ENCODE measurements at places on chromosomes 4 and X. TPM values are rescaled to one million over a fixed set of nuclear protein-coding genes. Genes with fewer than 3 reads are reported as not detected.

DNA sequence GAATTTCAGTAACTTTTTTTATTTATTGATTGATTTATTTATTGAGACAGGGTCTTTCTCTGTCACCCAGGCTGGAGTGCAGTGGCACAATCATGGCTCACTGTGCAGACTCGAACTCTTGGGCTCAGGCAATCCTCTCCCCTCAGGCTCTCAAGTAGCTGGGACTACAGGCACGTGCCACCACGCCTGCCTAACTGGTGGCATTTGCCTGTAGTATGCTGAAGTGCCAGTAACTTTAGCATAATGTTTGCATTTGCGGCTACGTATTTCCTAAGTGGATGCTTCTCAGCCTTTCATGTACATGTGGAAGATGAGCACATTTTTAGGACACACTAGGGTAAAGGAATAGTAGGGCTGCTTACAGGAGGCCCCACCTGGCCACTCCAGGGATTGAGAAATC is 45.3 kb upstream of the ATXN3L start:
- H3K27ac ChIP-seq, result no peak overlapping the region
- no peaks in the 10 kb centered on the region for H3K27me3 ChIP-seq
- H3K4me3 ChIP-seq, result no peak overlapping the region

DNA sequence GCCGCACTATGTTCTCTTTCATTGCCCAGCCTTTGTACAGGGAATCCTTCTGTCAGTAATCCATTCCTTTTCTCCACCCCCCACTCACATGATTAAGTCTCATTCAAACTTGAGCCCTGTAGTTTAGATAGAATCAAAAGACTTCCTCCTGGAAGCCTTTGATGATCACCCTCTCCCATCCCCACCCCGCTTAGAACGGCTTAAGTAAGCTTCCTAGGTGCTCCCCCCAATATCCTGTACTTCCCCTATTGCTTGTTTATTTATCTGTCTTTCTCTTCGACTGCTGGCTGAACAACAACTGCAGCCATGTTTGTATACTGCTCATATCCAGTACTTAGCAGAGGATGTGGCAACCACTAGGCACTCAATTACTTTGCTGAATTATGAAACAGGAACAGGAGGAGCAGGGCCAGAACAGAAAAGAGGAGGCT is 38.5 kb upstream of the GPC3 start:
- no peak overlapping the region for H3K27ac ChIP-seq
- H3K4me1 ChIP-seq, result peaks cover 4% of the 10 kb centered on the region
- DNase-seq, result no peak
- H3K36me3 ChIP-seq, result no peaks in the 10 kb centered on the region
- H3K4me3 ChIP-seq, result no peak overlapping the region
- no peaks in the 10 kb centered on the region for H3K27me3 ChIP-seq

- peaks cover 69% of the 10 kb centered on the region for H3K4me1 ChIP-seq
- peaks cover 10% of the 10 kb centered on the region for H3K36me3 ChIP-seq
- DNase-seq, result peak; percentile 55
Measured at GRCh38 chr4:121154103-121154515, 10.0 kb downstream of the TNIP3 start.

DNA sequence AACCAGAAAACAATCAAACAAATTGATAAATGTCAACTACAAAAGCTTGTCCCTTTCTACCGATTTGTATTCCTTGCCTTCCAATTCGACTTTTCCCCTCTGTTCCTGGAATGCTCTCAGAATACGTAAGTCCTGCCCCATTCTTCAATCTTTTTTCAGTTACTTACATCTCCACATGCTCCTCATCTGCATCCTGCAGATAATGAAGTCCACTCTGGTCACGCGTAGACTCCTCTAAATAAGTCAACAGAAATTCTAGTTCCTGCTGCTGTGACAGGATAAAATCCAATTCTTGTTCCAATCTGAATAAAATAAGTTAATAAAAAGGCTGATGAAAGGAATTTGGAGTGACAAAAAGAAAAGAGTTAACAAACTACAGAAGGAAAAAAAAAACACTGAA is 34.4 kb upstream of the RBM41 start:
- no peaks in the 10 kb centered on the region for H3K36me3 ChIP-seq
- no peak for DNase-seq
- H3K4me1 ChIP-seq, result no peaks in the 10 kb centered on the region
- no peak overlapping the region for H3K4me3 ChIP-seq
- no peak overlapping the region for H3K27ac ChIP-seq

DNA sequence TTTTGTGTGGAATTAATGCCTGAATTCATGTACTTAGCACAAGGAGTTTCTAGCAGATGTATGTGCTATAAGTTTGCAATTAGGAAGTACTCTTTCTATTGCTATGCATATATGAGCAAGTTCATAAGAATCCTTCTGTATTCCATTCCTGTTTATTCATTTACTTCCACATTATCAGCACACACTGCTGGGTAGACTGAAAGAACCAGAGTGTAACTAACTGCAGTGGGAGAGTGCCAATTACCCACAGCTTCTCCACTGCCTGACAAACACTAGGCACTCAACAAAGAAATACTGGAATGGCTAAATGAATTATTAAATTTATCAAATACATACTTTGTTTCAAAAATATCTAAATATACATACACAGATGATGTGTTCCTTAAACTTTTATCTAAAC is 219.6 kb downstream of the CAMK2D start:
- no peak overlapping the region for H3K27ac ChIP-seq
- peaks cover 29% of the 10 kb centered on the region for H3K4me1 ChIP-seq
- no peaks in the 10 kb centered on the region for H3K27me3 ChIP-seq
- DNase-seq, result no peak

DNA sequence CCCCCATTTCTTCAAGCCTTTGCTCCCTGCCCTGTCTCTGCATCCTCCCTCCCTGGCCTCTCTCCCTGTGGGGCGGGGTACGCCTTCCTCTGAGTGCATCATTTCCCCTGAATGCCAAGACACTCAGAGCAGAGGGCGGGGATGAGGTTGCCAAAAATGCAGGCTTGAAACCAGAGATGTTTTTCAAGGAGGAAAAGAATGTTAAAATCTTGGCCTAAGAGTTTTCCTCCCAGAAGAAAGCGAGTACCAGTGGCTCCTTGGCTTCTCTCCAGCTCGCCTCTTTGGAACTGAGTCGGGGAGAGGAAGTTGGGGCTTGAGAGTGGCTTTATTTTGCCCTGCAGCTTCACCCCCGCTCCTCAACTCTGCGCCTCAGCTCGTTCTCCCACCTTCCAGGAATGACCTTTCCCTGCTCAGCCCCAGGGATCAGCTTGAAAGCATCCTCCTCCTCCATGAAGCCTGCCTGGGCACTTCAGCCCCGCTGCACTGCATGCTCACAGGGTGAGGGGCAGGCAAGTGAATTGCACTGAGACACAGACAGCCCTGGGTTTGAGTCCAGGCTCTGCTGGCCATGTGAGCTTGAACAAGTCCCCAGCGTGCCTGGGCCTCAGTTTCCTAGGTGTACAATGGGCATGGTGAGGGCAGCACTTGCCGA is 57.5 kb upstream of the SORCS2 start:
- H3K27ac ChIP-seq, result no peak overlapping the region
- H3K27me3 ChIP-seq, result peaks cover 3% of the 10 kb centered on the region
- no peaks in the 10 kb centered on the region for H3K36me3 ChIP-seq
- H3K4me1 ChIP-seq, result peaks cover 3% of the 10 kb centered on the region
- DNase-seq, result no peak

- no peak overlapping the region for H3K27ac ChIP-seq
- H3K27me3 ChIP-seq, result no peaks in the 10 kb centered on the region
- H3K4me3 ChIP-seq, result no peak overlapping the region
- peak; percentile 62 for DNase-seq
- H3K4me1 ChIP-seq, result peaks cover 6% of the 10 kb centered on the region
Measured at GRCh38 chr4:70559211-70559830, 32.7 kb upstream of the AMBN start.

GRCh38 chrX:46571423-46572339 is 1.9 kb upstream of the CHST7 start:
- H3K36me3 ChIP-seq, result no peaks in the 10 kb centered on the region
- peaks cover 31% of the 10 kb centered on the region for H3K4me1 ChIP-seq
- H3K27ac ChIP-seq, result peak overlapping the region; percentile 91
- peak overlapping the region; percentile 75 for H3K4me3 ChIP-seq
- peaks cover 3% of the 10 kb centered on the region for H3K27me3 ChIP-seq

- no peak for DNase-seq
- H3K4me1 ChIP-seq, result no peaks in the 10 kb centered on the region
- H3K27me3 ChIP-seq, result no peaks in the 10 kb centered on the region
- no peaks in the 10 kb centered on the region for H3K36me3 ChIP-seq
- no peak overlapping the region for H3K4me3 ChIP-seq
Measured at GRCh38 chrX:123215397-123216089, 31.5 kb downstream of the GRIA3 start.

- no peaks in the 10 kb centered on the region for H3K36me3 ChIP-seq
- peak overlapping the region; percentile 61 for H3K4me3 ChIP-seq
- peaks cover 18% of the 10 kb centered on the region for H3K4me1 ChIP-seq
- H3K27ac ChIP-seq, result no peak overlapping the region
Measured at GRCh38 chrX:1205681-1206611, 6.5 kb downstream of the CRLF2 start.

GRCh38 chrX:114097427-114097826 is 486.5 kb upstream of the HTR2C start:
- H3K27me3 ChIP-seq, result no peaks in the 10 kb centered on the region
- no peaks in the 10 kb centered on the region for H3K36me3 ChIP-seq
- H3K27ac ChIP-seq, result no peak overlapping the region
- no peaks in the 10 kb centered on the region for H3K4me1 ChIP-seq
- H3K4me3 ChIP-seq, result no peak overlapping the region

DNA sequence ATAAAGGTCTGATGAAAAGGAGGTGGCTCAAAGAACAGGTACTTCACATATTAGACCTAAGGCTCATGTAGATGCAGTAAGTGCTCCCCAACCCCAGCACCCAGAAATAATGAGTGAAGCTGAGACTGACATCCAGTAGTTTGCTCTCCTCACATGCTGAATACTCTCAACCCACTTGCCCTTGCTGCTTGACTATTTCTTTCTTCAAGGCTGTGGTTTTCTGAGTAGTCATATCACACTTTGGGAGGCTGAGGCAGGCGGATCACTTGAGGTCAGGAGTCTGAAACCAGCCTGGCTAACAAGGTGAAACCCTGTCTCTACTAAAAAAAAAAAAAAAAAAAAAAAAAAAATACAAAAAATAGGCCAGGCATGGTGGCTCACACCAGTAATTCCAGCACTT is 51.5 kb upstream of the PRPS1 start:
- H3K27me3 ChIP-seq, result no peaks in the 10 kb centered on the region
- no peaks in the 10 kb centered on the region for H3K36me3 ChIP-seq
- peaks cover 4% of the 10 kb centered on the region for H3K4me1 ChIP-seq
- H3K27ac ChIP-seq, result no peak overlapping the region

- DNase-seq, result no peak
- no peaks in the 10 kb centered on the region for H3K27me3 ChIP-seq
- H3K4me3 ChIP-seq, result no peak overlapping the region
- H3K4me1 ChIP-seq, result no peaks in the 10 kb centered on the region
Measured at GRCh38 chr4:15558561-15558960, 88.9 kb downstream of the CC2D2A start.

DNA sequence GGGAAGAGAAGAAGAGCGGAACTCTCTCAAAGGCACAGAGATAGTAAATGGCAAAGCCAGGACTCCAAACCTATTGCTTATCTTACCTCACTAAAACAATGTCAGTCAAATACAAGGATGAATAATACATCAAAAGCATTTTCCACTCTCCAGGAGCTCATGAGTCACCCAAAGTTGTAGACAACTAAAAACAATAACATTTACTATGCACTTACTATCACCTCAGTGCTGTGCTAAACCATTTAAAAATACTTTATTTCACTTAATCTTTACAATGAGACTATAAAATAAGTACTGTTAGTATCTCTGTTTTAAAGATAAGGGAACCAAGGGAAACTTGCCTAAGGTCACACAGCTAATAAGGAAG is 163.2 kb upstream of the SPANXC start:
- no peak overlapping the region for H3K27ac ChIP-seq
- no peak for DNase-seq
- no peaks in the 10 kb centered on the region for H3K27me3 ChIP-seq
- H3K36me3 ChIP-seq, result no peaks in the 10 kb centered on the region

DNA sequence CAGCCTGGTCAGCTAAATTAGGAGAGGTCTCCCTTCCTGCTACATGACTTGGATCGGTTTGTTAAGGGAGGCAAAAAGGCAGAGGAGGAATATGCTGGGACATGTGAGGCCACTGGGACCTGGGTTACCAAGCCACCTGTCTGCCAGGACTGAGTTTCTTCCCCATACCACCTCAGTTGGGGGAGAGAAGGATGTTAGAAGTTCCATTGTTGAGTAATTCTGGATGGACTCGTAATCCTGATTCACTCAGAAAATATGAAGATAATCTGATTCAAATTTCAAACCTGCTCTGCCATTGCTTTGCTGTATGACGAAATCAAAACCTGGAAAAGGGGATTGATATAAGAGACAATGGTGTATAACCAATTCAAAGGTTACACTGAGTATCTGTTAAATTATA is 97.4 kb upstream of the S100G start:
- no peak overlapping the region for H3K27ac ChIP-seq
- H3K4me3 ChIP-seq, result no peak overlapping the region
- H3K27me3 ChIP-seq, result no peaks in the 10 kb centered on the region
- no peak for DNase-seq
- peaks cover 3% of the 10 kb centered on the region for H3K4me1 ChIP-seq

GRCh38 chr4:158775091-158775651 is 6.3 kb downstream of the FNIP2 start:
- H3K4me3 ChIP-seq, result no peak overlapping the region

GRCh38 chrX:19630228-19630627 is 114.9 kb upstream of the MAP3K15 start:
- H3K27me3 ChIP-seq, result no peaks in the 10 kb centered on the region
- H3K36me3 ChIP-seq, result peaks cover 15% of the 10 kb centered on the region
- H3K27ac ChIP-seq, result peak overlapping the region; percentile 65
- H3K4me3 ChIP-seq, result no peak overlapping the region
- DNase-seq, result no peak

DNA sequence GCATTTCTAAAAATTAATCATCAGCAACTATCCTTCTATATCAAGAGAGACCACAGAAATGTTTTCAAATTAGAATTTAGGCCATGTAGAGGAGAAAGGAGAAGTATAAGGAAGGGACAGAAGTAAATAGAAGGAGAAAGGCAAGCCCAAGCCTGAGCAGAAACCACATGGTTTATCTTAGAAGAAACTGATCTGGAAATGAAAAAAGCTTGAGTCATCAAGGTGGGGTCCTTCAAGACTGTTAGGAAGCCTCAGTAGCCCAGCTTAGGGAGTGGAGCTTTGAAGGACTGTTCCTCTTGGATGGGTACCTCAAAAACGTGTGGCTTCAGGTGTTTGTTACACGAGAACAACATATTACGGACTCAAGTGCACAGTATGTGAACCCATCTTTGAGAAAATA is 4.5 kb downstream of the BMX start:
- H3K36me3 ChIP-seq, result no peaks in the 10 kb centered on the region
- no peak overlapping the region for H3K27ac ChIP-seq
- H3K4me1 ChIP-seq, result no peaks in the 10 kb centered on the region
- no peak for DNase-seq

DNA sequence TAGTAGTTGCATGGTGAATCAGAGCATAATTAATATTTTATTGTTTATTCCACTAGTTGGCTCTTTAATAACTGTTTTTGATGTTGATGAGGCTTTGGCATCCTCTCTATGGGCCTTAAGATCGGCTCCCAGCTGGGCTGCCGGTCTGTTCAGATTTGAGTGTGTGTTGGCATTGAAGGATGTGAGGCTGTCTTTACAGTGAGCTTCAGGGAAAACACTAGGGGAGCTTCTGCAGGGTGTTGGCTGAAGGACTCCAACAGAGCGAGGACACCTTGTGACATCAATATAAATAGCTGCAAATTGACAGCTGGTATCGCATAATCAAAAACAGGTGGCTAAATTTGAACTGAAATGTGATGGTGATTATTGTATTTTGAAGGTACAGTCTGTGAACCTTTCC is 322.0 kb downstream of the FSTL5 start:
- H3K36me3 ChIP-seq, result no peaks in the 10 kb centered on the region
- DNase-seq, result no peak
- H3K4me1 ChIP-seq, result no peaks in the 10 kb centered on the region
- H3K4me3 ChIP-seq, result no peak overlapping the region
- H3K27me3 ChIP-seq, result no peaks in the 10 kb centered on the region

XKRX gene
- total RNA-seq, result 0.43 TPM

PHF8 gene
- 41.3 TPM for total RNA-seq

AGTR2 gene
- total RNA-seq, result not detected

F8A2 gene
- not detected for total RNA-seq

STATH gene
- total RNA-seq, result not detected

Measured in activated CD8-positive, alpha-beta T cell treated with anti-CD3 and anti-CD28 coated beads for 36 hours (primary cell).